Kidney capillary endothelial cell (primary cell): ENCODE measurements at places on chromosomes 1 and 21.
A peak's percentile ranks its signal among the peaks of the same experiment; 100 is the strongest.

DNA sequence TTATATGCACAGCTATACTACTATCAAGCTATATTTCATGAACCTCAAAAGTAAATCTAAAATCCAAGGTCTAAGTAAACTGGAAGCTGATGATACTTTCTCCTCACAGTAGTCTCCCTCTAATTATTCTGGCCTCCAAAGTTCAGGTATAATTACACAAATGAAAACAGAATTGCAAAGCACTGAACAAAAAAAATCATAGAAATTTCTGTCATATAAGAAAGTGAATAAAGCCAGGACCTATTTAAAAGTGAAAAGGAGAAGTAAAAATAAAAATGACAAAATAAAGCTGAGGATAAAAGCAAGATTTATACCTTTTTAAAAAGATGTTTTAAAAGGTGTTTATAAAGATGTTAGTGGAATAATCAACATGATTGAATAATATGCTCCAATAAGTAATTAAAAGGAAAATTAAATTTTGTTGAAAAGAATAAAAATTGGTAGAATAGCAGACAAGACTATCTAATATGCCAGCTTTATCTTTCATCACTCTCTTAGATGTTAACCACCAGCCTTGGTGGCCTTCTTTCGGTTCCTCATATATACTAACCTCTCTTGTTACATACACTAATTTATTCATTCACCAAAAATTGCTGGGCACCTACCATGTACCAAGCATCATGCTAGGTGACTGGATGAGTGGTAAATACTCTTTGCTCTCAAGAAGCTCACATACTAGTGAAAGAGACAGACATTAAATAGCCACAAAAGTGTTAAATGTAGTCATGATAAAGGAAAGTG, 25.1 kb downstream of the SHCBP1L start:
- no peak for DNase-seq

- peak; percentile 68 for DNase-seq
Measured at GRCh38 chr1:161721738-161722343, 497 bp downstream of the FCRLB start.

- no peak for DNase-seq
Measured at GRCh38 chr1:107748531-107748930, 216.4 kb downstream of the VAV3 start.

- DNase-seq: no peak
Measured at GRCh38 chr21:15060543-15061175, 4.1 kb downstream of the NRIP1 start.

GRCh38 chr1:171468120-171468750, 17.1 kb upstream of the PRRC2C start:
- DNase-seq: peak; percentile 73

GRCh38 chr1:147665521-147665920, 4.8 kb downstream of the ACP6 start:
- DNase-seq: no peak

GRCh38 chr1:41378222-41378621, 17.0 kb downstream of the FOXO6 start:
- DNase-seq: no peak

- peak; percentile 71 for DNase-seq
Measured at GRCh38 chr1:245859493-245860114, 647.5 kb downstream of the SMYD3 start.

DNA sequence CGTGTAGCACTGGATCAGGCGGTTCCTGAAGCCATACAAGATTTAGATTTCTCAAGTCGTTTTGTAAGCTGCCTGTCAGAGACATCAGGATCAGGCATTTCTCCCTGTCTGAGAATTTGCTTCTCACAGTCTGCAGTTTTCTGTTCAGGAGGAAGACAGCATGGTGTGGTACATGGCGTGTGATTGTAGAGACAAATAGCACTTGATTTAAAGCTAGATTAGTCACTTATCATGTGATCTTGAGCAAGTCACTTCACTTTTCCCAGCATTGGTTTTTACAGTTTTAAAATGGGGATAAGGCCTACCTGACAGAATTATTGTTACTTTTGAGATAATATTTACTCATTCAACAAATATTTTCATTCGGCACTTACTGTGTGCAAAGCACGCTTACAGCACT, 63.3 kb downstream of the AK4 start:
- no peak for DNase-seq

- no peak for DNase-seq
Measured at GRCh38 chr21:33670076-33670978, 28.0 kb downstream of the ITSN1 start.

GRCh38 chr21:35044770-35045541, 4.1 kb downstream of the RUNX1 start:
- no peak for DNase-seq
